Stimulated activated CD4-positive, alpha-beta T cell treated with anti-CD3 and anti-CD28 coated beads, TNF-alpha, amount 100 ng/mL, for 1 hour (primary cell): ENCODE measurements at places on chromosomes 16 and 17.

GRCh38 chr17:63514974-63515373 lies 8.2 kb upstream of the KCNH6 start:
- no peak for DNase-seq

DNA sequence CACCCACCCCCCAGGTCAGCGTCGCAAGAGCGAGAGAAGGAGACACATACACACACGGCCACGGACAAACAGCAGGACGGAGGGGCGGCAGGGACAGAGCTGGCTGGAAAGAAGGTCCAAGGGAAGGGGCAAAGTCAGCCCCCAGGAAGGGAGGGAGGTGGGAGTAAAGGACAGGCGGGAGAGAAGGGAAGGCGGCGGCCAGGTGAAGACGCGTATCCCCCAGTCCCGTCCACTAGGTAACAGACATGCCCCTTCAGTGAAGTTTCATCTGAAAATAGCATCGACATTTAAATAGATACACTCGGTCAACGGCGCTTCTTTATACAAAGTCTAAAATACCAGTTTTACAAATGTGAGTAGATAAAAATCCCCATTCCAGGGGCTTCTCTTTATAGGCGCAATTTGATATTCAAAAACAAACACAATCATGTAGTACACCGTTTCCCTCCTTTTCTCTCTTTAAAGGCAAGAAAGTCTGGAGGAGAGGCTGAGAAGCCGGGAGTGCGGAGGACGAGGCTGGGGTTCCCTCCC lies 4.5 kb downstream of the CBX8 start:
- DNase-seq = no peak

DNA sequence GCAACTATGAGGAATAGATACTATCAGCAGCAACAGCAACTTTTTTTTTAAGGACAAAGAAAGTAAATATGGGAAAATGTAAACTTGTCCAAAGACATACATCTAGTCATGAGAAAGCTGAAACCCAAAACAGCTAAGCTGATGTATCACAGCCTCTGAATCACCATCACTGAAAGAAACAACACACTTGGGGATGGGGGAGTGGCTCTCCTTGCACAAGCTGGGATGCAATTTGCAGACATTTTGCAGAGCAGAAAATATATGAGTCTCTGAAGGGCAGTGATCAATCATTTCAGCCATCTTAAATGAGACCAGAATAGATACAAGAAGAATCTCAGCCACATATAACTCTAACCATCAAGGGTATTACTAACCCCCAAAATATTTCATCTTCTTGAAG lies 79.1 kb downstream of the GRIN2A start:
- no peak for DNase-seq

DNA sequence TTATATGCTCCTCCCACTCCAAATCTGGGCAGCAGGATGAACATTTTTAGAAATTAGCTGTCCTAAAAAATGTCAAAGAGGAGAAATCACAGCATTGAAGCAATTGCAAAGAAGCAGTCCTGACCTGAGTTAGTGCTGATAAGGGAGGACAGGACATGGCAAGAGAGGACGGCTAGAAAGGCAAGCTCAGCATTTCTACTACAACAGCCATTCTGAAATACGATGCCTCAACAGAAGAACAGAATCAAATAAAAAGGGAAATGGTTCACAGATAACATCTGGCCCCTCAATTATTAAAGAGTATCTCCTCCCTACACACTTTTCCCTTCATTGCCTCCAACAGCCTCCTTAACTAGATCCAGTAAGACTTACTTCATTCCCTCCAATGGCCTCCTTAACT lies 18.3 kb downstream of the VPS53 start:
- DNase-seq = no peak

GRCh38 chr17:34582185-34582900 lies 3.0 kb downstream of the TMEM132E start:
- no peak for DNase-seq

- DNase-seq = no peak
These were observed 479.9 kb upstream of the RBFOX1 start for GRCh38 chr16:6852643-6853225.
